ENCODE measurements at places on chromosomes 16 and 17. TPM values are rescaled to one million over a fixed set of nuclear protein-coding genes. Genes with fewer than 3 reads are reported as not detected.

TAT gene
- total RNA-seq: not detected

ZNF319 gene
- 9.9 TPM for total RNA-seq

ARHGDIG gene
- total RNA-seq: not detected

RGS11 gene
- 36.9 TPM for total RNA-seq

CCL1 gene
- not detected for total RNA-seq

TMC5 gene
- total RNA-seq: not detected

CHST6 gene
- total RNA-seq: under 0.01 TPM

TLCD3B gene
- total RNA-seq: not detected

ZPBP2 gene
- total RNA-seq: not detected

KRTAP4-5 gene
- total RNA-seq: not detected

MYH1 gene
- not detected for total RNA-seq

EIF3C gene
- 275 TPM for total RNA-seq

HOXB8 gene
- total RNA-seq: not detected

P2RX1 gene
- 3.9 TPM for total RNA-seq

MRM1 gene
- 14.2 TPM for total RNA-seq

GOSR2 gene
- 52.6 TPM for total RNA-seq

KRTAP3-2 gene
- total RNA-seq: not detected

STARD3 gene
- total RNA-seq: 107 TPM

SPATA22 gene
- 0.60 TPM for total RNA-seq

ACADVL gene
- 615 TPM for total RNA-seq

SCNN1B gene
- total RNA-seq: 2.1 TPM

KRTAP3-3 gene
- total RNA-seq: not detected

SRCAP gene
- total RNA-seq: 34.1 TPM

C16orf87 gene
- total RNA-seq: 5.9 TPM

TMED6 gene
- not detected for total RNA-seq

ASPA gene
- 16.2 TPM for total RNA-seq

SALL1 gene
- total RNA-seq: 1.4 TPM

KRTAP16-1 gene
- not detected for total RNA-seq

RCVRN gene
- not detected for total RNA-seq

KRTAP4-3 gene
- not detected for total RNA-seq

NPTX1 gene
- not detected for total RNA-seq

EPN3 gene
- 0.22 TPM for total RNA-seq

SLC7A6 gene
- total RNA-seq: 184 TPM

PRAC2 gene
- not detected for total RNA-seq

CORO1A gene
- 35.0 TPM for total RNA-seq

HOXB7 gene
- 2.4 TPM for total RNA-seq
